ENCODE measurements at places on chromosomes 5 and 9. TPM values are rescaled to one million over a fixed set of nuclear protein-coding genes. Genes with fewer than 3 reads are reported as not detected.

Gene QRFP
- 0.51 TPM for polyA plus RNA-seq

Gene GPR107
- polyA plus RNA-seq = 46.6 TPM

Gene MTX3
- 13.4 TPM for polyA plus RNA-seq

Gene SGCD
- polyA plus RNA-seq = 7.8 TPM

Gene TMEM252
- 0.38 TPM for polyA plus RNA-seq

Gene UBAP2
- 25.3 TPM for polyA plus RNA-seq

Gene INSL4
- not detected for polyA plus RNA-seq

Gene SCGB3A2
- not detected for polyA plus RNA-seq

Measured in spinal cord (tissue), 10 donors.